Skeletal muscle cell (primary cell): ENCODE measurements at places on chromosomes 16 and 17.

GRCh38 chr17:9522074-9522473 is 53.5 kb downstream of the STX8 start:
- DNase-seq: peak; percentile 21

DNA sequence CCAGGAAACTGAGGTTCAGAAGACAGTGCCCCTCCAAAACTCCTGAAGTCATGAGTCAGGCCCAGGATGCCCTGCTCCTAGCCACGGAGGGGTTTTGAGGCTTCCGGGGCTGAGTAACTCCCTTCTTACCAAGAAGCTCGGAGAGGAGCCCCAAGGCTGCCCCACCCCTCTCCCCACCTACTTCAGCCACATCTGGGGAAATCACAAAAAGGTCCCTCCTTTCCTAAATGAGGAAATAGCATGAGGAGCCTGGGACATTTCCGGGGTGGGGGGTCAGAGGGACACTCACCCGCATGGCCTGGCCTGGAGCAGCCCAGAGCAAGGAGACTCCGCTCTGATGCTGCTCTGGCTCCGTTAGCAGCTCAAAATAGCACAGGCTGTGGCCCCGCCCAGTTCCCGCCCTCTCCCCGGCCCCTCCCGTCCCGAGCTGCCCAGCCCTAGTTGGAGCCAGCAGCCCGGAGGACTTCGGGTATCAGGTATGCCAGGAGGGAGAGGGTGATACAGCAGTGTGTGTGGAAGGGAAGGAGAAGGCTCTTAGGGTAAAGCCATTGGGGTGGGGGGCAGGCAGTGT is 40.1 kb downstream of the MYO18A start:
- no peak for DNase-seq

- DNase-seq: peak; percentile 48
These were observed 26.6 kb downstream of the MRC2 start for GRCh38 chr17:62653826-62654761.

DNA sequence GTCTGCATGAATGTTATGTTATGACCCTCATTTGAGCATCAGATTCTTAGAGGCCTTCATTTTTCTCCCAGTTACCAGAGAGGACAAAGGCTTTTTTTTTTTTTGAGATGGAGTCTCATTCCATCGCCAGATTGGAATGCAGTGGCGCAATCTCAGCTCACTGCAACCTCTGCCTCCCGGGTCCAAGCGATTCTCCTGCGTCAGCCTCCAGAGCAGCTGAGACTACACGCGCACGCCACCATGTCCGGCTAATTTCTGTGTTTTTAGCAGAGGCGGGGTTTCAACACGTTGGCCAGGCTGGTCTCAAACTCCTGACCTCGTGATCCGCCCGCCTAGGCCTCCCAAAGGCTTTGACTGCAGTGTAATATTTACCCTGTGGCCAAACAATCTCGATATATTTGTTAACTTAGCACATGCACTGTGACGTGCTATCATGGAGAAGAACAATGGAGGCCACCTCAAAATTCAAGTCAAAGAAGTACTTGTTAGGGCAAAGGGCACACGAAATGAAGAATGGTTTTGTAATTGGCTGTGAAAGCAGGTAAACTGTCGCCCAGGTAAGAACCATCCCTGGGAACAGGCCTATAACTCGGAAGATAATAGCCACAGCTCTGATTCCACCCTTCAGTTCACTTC is 303.4 kb downstream of the SLC39A11 start:
- DNase-seq: no peak

DNA sequence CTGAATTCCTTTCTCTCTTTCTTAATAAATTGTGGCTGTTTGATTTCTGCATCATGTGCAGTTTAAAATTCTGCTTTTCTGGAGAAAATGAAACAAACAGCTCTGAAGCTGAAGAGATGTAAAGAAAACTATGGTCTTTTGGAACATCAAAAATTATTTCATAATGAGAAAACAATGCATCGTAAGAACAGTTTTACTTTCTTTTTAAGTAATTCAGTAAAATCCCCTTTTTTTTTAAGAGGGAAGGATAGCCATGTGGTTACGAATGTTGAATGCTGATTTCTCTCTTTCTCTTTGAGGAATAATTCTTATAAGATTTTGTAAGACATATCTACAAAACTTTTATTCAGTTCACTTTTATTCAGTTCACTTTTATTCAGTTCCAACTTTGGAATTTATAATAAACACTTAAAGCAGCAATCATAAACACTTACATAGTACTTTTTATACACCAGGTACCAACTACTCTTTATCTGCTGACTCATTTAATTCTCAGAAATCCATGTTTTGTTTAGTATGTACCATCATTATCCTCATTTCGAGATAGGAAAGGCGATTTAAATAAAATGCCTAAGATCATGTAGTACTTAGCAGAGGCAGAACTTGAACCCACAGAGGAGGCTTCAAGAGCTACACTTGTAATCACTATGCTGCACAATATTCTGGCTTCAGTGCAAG is 26.6 kb downstream of the CNTNAP4 start:
- no peak for DNase-seq

DNA sequence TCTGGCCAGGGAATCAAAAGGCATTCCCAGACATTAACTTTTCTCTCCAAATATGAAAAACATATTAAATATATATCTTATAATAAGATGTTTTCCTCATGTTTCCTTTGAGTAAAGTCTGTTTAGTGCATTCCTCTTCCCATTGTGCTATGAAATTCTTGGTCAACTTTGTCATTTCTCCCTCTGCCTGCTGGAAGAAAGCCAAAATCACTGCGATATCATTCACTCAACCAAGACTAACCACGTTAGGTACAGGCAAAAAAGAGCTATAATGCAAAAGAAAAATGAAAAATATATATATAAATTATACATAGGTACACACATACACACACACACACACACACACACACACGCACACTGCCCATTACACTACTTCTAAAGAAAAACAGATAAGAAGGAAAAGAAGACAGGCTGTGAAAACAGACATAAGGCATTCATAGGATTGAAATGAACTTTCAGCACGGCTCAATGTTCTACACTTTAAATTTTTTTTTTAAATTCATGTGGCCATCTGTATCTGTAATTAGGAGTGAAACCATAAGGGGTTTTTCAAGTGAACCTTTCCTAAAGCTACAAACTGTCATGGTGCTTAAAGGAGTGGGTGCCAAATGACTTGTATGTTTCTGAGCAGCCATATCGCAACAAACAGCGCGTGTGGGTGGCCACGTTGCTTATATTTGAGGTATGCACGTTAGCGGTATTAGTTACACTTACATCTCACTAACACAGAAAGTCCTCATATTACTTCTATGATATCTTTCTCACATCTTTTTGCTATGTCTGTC is 71.6 kb upstream of the PSMD7 start:
- peak; percentile 5 for DNase-seq

GRCh38 chr17:38893607-38894006 is 23.7 kb downstream of the LASP1 start:
- no peak for DNase-seq

DNA sequence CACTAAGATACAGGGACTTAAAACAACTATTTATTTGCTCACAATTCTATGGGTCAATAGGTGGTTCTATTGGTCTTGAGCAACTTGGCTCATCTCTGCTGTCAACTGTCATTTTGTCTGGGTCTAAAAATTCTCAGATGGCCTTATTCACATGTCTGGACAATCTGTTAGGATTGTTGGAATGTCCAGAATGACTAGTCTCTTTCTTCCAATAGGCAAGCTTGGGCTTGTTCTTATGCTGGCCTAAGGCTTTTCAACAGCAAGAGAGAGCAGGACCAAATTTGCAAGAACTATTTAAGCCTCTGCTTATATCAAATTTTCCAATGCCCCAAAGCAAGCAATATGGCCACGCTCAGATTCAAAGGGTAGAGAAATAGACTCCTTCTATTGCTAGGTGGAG is 240.9 kb downstream of the KIF2B start:
- no peak for DNase-seq

DNA sequence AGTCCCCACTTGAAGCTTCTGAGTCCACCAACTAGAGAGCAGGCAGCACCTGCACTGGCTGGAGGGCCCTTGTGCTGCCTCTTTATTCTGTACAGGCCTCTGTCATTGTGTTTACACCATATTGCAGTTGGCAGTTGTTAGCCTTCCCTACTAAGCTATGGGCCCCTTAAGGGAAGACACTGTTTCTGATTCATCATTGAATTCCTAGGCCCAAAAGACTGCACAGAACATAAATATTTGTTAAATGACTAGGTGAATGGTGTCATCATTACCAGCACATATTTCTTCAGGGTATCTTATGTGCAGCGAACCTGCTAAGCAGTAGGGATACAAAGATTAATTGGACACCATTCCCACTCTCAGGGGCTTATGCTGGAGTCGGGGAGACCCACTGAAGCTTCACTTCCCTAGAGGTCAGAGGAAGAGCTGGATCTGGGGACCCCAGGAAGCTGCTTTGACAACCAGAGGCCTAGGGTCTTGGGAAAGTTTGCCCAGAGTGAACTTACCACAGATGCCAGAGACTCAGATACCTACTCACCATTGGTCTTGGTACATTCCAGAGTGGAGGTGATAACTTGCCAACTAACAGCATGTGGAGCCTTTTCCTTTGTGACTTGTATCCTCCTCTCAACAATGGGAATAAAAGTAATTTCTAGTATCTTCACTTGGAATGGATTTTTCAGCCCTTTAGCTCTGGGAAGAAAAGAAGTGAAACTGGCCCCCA is 28.7 kb upstream of the DDX52 start:
- DNase-seq: peak; percentile 81
